Mammary epithelial cell (primary cell): ENCODE measurements at places on chromosomes 7 and 10.
A peak's percentile ranks its signal among the peaks of the same experiment; 100 is the strongest.

- DNase-seq, result no peak
These were observed 719 bp downstream of the ZNF33B start for GRCh38 chr10:42637648-42638054.

- peak; percentile 25 for DNase-seq
These were observed 3.6 kb downstream of the ARL3 start for GRCh38 chr10:102710609-102711008.

DNA sequence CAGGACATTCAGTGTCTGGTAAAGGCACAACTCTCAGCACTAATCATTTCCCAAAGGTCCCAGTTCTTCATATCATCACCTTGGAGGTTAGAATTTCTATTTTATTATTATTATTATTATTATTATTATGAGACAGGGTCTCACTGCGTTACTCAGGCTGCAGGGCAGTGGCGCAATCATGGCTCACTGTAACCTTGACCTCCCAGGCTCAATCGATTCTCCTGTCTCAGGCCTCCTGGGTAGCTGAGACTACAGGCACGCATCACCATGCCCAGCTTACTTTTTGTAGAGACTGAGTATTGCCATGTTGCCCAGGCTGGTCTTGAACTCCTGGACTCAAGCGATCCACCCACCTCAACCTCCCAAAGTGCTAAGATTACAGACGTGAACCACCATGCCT, 91.8 kb upstream of the DOCK1 start:
- DNase-seq, result no peak

GRCh38 chr10:20911626-20912025, 14.5 kb upstream of the NEBL start:
- DNase-seq, result no peak

DNA sequence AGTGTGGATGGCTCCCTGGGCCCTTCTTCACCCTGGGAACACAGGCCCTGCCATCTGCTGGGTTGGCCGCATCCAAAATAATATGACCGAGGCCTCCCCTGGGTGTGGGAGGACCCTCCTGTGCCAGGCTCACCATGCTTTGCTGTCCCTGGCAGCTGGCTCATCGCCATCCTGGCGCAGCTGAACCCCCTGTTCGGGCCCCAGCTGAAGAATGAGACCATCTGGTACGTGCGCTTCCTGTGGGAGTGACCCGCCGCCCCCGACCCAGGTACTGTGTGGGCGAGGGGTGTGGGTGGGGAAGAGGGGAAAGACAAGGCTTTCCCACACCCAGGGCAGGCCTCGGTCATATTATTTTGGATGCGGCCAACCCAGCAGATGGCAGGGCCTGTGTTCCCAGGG, 4.8 kb downstream of the ATP6V0E2 start:
- DNase-seq, result no peak

DNA sequence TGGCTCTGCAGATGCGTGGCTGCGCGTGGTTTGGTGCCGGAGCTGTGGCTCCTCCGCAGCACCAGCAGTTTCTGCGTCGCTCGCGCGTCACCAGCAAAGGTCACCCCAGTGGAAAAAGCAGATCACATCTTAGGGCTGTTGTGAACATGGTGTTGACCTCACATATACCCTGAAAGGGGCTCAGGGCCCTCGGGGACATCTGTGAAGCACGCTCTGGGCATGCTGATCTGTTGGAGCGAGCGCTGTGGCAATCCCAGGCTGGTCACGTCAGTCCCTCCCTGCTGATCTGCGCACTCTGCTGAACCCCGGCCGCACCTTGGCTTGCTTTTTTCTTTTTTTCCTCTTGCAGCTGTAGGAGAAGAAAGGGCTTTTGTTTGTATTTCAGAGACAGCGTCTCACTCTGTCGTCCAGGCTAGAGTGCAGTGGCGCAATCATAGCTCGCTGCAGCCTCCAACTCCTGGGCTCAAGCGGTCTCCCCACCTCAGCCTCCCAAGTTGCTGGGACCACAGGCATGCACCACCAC, 33.3 kb upstream of the AP5Z1 start:
- no peak for DNase-seq

DNA sequence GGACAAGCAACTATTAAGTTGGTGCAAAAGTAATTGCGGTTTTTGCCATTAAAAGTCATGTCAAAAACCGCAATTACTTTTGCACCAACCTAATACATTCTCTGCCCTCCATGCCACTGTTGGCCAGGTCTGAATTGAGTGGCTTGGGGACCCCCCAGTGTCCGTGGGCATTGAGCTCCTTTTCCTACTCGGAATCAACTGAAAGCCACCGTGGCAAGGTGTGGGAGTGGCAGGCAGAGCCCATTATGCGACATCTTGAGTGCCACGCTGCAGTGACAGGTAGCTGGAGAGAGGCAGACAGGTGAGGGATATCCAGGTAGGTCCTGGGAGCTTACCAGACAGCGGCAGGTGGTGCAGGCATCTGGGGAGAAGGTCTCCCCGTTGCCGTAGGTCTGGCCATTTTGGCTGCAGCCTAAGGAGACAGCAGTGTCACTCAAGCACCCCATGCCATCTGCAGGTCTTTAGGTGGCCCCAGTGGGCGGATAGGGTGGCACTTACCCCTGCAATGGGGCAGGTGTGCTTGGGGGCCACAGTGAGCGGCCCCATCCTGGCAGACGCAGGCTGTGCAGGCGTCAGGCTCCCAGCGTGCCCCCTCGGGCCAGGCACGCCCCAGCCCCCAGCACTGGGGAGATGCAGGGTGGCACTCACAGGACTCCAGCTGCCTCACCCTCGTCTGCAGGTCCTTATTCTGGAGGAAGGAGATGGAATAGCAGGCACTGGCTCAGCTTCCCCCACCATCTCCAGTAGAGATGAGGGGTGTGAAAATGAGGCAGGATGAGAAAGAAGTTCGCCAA, 3.5 kb downstream of the KCP start:
- no peak for DNase-seq

DNA sequence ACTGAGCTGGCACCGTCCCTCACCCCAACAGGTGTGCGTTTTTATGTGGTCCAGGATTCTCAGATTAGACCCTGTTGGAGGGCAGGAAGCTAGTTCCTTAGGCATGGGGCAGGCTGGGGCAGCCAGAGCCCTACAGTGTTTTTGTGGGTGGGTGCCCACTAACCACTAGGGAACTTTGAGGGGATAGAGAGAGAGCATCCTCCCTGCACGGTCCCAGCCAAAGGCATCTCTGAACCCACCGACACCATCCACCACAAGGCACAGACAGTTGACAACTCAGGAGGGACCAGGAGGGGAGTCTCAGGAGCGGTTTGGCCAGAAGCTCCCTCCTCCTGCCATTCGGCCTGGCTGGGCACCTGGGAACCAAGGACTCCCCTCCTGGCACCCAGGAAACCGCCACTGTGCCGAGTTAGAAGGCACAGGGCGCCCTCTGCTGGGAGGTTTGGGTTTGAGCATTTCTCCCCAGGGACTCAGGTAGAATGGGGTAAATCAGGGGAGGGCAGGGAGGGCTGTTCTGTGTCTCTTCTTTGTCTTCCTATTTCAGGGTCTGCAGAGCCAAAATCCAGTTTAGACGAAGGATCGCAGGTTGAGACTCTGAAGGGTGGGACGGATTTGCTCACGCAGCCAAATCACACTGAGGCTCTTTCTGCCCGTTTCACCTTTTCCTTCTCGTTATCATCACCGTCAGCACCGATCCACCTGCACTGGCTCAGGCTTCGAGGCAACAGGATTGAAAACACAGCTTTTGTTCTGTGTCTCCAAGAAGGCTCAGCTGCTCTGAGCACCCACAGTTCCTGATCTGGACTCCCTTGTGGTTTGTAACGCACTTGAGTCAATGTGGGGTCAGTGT, 84.8 kb upstream of the COL13A1 start:
- DNase-seq, result peak; percentile 46

DNA sequence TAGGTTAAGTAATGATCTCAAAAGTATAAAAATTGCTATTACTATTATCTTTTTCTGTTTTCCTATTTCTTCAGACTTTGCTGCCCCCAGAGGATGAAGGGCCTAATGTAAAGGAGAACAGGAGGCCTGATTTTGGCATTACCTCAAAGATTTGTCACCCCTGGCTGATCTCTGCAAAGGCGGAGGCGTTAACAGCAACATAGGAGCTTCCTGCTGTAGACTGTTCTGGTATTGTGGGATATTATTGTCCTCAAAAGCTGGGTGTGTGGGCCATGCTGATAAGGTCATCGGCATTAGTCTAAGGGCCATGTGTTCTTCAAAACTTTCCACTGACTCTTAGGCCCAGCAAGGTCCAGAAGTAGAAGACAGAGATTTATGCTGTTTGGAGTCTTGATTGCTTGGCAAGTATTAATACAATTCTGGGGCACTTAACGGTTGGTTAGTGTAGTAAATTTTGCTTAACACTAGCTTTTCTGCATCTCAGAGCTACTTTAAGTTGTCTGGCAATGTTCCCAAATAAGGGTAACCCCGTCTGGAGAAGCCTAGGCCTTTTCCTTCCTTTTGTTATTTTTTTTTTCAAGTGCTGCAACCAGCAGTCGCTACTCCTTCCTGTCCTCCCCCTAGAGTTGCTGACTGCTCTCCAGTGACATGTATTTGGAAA, 14.0 kb upstream of the ENTPD1 start:
- peak; percentile 12 for DNase-seq

- no peak for DNase-seq
These were observed 508.9 kb downstream of the SUGCT start for GRCh38 chr7:40643664-40644063.

DNA sequence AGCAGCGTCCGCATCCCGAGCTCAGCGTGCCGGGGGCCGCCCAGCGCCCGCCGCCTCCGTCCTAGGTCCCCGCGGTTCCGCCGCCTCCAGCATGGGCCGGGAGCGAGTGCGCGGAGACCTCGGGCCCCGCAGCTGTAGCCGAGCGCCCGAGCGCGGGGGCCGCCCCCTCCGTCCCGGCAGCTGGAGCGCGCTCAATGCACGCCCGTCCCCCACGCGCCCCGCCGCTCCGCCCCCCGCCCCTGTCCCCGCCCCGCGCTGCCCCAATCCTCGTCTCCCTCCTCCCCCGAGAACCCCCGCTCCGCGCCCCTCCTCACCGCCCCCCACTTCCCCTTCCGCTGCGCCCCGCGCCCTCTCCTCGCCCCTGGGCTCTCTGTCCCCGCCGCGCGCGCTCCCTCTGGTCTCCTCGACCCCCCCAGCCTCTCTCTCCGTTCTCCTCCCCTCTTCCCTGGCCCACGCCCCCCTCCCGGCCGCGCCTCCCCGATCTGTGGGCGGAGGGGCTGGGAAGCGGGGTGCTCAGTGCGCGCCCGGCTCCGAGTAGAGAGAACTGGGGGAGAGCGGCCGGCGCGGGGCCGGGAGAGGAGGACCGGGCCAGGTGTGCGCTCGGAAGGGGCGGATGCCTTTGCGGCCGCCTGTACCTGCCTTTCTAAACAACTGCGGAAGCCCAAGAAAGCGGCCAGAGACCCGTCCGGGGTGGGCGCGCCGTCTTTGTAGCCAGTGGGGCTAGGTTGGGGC, at the start of gene VIPR2:
VIPR2 (minus strand) TSS at position 110 of the 732 bp plus-strand sequence; CDS start at position 14, 96 bp downstream.
- DNase-seq, result no peak

DNA sequence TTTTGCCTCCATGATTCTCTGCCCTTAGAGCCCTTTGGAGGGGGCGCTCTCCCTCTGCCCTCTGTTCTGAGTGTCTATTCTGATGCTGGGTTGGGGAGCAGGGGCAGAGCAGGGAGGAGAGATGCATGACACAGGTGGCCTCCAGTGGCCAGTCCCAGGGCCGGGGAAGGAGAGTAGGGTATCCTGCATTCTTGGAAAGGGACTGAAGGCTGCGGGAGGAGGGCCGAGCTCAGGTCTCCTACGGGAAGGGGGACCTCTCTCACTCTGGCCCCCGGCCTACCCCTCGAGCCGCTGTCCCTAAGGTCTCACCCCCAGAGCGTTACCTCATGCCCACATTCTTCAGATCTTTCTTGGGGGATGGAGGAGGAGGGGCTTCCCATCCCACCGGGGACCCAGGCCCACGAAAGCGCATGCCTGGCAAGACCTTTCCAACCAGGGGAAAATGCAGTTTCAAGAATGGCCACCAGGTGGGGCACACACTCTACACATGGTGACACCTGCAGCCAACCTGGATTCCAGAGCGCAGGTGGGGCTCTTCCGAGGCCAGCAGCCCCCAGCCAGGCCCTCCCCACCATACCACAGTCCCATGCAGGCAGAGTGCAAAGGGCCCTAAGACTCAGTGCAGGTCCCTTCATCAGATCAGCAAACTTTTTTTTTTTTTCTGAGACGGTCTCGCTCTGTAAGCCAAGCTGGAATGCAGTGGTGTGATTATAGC, 86.4 kb downstream of the MYL10 start:
- peak; percentile 34 for DNase-seq

DNA sequence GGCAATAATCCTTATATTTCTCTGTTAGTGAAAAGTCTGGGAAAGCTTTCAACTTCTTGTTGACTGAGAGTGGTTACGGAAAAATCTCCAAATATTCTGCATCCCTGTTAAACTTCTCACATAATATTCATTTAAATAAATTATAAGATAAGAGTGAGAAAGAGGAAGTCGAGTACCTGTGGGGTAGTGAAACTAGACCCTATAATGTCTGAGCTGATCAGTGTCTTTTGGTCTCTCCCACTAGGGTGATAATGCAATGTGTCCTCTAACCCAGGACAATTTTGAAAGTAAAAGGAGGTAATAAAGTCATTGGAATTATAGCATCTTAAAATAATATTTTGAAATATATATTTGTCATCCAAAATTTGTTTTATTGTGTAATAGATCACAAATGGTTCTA, 2.1 kb upstream of the AGR3 start:
- DNase-seq, result no peak

DNA sequence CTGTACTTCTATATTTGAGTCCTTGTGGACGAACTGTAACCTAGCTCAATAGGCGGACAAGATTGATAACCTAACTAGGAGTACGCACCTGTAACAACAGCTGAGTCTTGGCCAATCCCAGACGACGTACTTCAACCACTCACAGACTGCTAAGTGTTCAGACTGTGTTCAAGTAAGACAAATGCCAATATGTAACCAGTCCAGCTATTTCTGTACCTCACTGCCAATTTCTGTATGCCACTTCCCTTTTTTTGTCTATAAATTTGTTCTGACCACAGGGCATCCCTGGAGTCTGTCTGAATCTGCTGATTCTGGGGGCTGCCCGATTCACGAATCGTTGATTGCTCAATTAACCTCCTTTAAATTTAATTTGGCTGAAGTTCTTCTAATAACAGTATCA, 32.2 kb downstream of the HACD1 start:
- no peak for DNase-seq

- DNase-seq, result peak; percentile 43
These were observed 30.6 kb downstream of the POR start for GRCh38 chr7:75945297-75946168.

GRCh38 chr7:107815254-107815882, 12.3 kb upstream of the SLC26A3 start:
- no peak for DNase-seq

GRCh38 chr7:111312966-111313365, 222.0 kb downstream of the LRRN3 start:
- peak; percentile 12 for DNase-seq

DNA sequence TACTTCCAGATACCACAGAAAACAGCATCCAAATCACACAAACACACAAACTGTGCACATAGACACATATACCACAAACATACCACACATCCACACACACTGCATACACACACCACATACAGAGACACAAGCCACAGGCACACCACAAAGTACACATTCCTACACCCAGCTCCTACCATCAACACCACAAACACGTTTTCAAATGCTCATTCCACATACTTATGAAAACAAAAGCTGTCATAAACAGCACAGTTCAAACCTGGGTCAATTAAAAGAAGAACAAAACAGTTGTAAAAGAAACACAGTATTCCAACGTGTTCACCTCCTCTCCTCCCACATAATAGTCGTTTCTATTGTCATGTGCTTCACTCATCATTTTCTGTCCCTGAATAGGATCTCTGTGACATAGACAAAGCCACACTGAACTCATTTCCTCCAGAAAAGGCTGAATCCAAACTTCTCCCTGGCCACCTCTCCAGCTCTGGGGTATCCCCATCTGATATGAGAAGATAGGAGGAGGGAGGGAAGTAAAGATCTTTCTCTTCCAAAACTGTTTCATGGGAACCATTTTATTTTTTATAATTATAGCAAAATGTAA, 89.2 kb downstream of the CXCL12 start:
- DNase-seq, result no peak
